ENCODE measurements at places on chromosomes 6 and 20. TPM values are rescaled to one million over a fixed set of nuclear protein-coding genes. Genes with fewer than 3 reads are reported as not detected.

The SLC2A4RG gene
- total RNA-seq, result 36.0 TPM

The VWA7 gene
- total RNA-seq, result 2.6 TPM

The EFCAB8 gene
- total RNA-seq, result 0.21 TPM

The PAX1 gene
- total RNA-seq, result not detected

DNA sequence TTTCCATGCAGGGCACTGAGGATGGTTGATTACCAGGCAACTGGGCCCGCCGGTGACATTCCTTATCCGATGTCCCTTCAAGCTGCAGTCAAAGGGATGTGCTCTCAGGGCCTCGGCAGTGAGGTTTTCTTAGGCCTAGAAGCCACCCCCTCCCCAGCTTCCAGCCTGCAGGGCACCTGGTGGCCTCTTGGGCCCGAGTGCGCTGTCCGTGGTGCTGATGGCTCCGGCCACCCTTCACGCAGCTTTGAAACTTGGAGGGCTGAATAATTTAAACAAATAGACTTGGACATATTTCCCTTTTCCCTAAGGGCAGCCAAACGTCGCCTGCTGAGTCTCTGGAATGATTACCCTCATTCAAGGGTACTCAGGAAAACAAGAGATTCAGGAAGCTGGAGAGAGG, 8.9 kb upstream of the MLN start:
- H3K27me3 ChIP-seq, result no peaks in the 10 kb centered on the region
- DNase-seq, result no peak
- H3K27ac ChIP-seq, result no peak overlapping the region

All from right lobe of liver (tissue), 6 donors.